ENCODE measurements at places on chromosomes 1 and 21. TPM values are rescaled to one million over a fixed set of nuclear protein-coding genes. Genes with fewer than 3 reads are reported as not detected.

Gene VCAM1
- total RNA-seq, result 19.7 TPM

Gene RAP1GAP
- total RNA-seq, result under 0.01 TPM

Gene ARTN
- total RNA-seq, result not detected

- no peak for DNase-seq
- no peaks in the 10 kb centered on the region for H3K36me3 ChIP-seq
- H3K27me3 ChIP-seq, result peaks cover 12% of the 10 kb centered on the region
- no peak overlapping the region for H3K4me3 ChIP-seq
- no peak overlapping the region for H3K27ac ChIP-seq
Observed at GRCh38 chr1:226596531-226597165, 48.1 kb downstream of the STUM start.

DNA sequence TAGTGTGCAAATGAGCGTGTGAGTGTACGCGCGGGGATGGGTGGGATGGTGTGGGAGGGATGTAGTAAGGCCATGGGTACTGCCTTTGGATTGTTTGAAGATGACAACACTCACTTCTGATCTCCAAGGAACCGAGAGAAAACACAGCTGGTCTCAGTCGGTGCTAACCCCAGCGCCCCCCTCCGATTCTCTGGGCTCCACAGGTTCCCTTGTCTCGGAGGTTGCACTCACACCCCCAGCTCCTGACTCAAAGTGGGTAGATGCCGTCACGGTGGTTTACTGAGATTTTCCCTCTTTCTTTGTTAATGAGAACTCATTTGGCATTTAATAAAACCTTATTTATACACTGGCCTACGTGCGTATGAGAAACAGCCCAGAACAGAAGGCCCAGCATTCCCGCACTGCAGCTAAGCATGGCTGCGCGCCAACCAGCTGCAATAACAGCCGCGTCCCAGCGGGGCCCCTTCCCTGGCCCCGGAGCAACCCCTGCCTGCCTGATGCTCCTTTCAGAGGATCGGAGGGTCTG is 25.8 kb downstream of the ABCA4 start:
- peaks cover 31% of the 10 kb centered on the region for H3K4me1 ChIP-seq
- DNase-seq, result peak; percentile 95
- no peaks in the 10 kb centered on the region for H3K36me3 ChIP-seq

DNA sequence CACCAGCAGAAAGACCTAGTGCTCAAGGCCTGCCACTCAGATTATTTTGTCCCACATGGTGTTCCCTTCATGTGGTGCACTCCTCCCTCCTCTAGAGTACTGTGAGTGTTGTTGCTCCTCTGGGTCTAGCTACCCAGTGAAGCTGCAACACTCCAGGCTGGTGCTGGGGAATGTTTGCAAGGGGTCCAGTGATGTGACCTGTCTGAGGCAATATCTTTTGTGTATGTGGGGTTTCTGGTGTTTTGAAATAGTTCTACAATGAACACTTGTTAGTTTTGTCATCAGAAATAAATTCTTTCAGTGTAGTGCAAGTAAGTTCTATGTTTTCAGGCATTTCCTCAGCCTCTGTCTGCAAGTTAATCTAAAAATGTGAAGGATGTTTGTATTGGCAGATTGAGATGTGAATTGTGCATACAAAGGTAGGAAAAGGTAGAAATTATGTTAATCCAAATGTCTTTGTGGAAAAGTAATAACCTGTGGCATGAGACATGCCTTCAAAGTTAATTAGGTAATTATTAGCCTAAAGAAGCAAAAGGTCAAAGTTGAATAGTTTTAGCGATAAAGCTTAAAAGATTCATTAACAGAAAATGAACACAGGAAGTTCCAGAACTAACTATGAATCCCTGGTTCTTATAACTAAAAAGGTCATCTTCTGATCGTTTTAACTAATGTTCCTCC is 616.8 kb downstream of the LTN1 start:
- no peaks in the 10 kb centered on the region for H3K36me3 ChIP-seq
- peaks cover 4% of the 10 kb centered on the region for H3K4me1 ChIP-seq
- H3K4me3 ChIP-seq, result no peak overlapping the region
- DNase-seq, result peak; percentile 77

GRCh38 chr1:23528250-23528978 is 2.6 kb downstream of the E2F2 start:
- no peaks in the 10 kb centered on the region for H3K27me3 ChIP-seq
- no peaks in the 10 kb centered on the region for H3K36me3 ChIP-seq
- H3K4me3 ChIP-seq, result no peak overlapping the region
- DNase-seq, result peak; percentile 46
- H3K27ac ChIP-seq, result no peak overlapping the region

DNA sequence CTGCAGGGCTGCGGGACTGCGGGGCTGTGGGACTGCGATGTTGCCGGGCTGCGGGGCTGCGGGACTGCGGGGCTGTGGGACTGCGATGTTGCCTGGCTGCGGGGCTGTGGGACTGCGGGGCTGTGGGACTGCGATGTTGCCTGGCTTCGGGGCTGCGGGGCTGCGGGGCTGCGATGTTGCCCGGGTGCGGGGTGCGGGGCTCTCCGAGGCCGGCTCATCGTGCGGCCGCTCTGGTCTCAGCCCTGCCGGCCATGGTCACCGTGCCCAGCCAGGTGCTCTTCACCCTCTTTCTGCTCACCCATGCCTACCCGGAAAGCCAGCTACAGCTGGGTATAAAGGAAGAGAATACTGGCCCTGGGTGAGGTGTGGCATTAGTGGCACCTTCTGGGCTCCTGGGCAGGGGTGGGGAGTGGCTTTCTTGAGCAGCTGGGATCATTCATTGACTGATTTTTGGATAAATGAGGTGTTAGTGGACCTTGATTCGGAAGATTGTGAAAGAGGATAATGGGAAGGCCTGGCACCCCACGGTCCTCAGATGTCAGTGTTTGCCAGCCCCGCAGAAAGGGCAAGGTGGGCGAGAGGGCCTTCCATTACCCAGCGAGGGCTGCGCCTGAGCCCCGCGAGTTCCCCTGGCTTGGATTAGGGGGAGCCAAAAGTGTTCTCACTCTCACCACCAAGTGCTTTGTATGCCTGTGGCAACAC is 36.3 kb downstream of the COQ8A start:
- H3K4me1 ChIP-seq, result peaks cover 14% of the 10 kb centered on the region
- no peak overlapping the region for H3K4me3 ChIP-seq
- no peak overlapping the region for H3K27ac ChIP-seq
- no peaks in the 10 kb centered on the region for H3K36me3 ChIP-seq
- no peak for DNase-seq
- H3K27me3 ChIP-seq, result no peaks in the 10 kb centered on the region

Measured in IMR-90 (cell line).